Activated naive CD8-positive, alpha-beta T cell treated with anti-CD3 and anti-CD28 coated beads, Interleukin-2, amount 10 ng/mL, durations not matched to agents 7 days and 5 days (primary cell): ENCODE measurements at places on chromosomes 1 and 21. TPM values are rescaled to one million over a fixed set of nuclear protein-coding genes. Genes with fewer than 3 reads are reported as not detected.

GRCh38 chr1:116111524-116112021 lies 374 bp downstream of the MAB21L3 start:
- no peak for DNase-seq

DNA sequence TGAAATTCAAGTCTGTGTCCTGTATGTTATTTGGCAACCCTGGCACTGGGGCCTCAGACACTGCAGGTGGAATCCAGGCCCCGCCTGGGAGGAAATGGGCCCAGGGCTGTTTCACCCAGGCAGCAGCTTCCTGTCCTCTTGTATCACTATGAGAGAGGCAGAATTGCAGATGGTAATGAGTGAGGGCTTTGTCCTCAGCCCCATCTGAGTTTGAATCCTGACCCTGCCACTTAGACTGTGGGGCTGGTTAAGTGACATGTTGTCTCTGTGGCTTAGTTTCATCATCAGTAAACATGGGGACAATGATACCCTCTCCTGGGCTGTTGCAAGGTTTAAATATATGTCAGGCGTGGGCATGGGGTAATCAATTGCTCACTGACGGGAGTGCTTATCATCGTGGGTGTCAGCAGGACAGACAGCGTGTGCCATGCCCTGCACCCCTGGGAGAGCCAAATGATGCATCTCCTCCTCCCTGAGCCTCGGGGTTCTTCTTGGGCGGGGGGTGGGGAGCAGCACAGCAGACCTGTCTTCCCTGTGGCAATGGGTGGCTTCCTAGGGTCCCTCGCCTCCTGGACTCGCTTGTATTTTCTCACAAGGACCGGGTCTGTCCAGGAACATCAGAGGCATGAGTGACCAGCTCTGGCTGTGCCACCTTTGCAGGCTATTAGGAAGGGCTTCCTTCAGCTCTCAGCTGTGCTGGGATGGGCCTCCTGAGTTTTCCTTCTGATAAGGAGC lies 42.1 kb downstream of the ARHGEF10L start:
- DNase-seq = no peak

DNA sequence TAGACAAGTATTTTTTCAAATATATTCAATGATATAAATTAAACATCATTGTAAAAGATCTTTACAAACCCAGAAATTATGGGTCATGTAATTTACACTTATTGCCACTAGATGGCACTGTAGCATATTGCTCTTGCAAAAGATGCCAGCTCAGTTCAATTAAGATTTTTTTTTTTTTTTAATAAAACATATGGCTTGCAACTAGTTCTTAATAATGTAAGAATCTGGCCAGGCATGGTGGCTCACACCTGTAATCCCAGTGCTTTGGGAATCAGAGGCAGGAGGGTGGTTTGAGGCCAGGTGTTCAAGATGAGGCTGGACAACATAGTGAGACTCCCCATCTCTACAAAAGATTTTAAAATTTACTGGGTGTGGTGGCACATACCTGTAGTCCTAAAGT lies 49.4 kb upstream of the DESI2 start:
- DNase-seq = no peak

DNA sequence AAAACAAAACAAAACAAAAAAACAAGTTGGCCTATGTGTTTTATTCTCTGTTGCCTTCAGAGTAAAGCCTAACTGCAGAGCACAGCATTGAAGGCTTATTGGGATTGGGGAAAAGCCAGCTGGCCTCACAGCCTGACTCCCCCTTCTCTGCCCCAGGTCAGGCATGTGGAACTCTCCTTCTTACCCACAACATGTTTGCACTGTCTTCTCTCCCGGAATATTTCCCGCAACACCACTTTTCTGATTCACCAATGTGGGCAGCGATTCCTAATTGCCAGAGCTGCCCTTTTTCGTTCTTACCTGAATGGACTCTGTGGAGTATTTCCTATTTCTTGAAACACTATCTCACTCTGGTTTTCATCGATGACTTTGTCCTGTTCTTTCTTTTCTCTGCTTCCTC lies 2.8 kb upstream of the TARBP1 start:
- DNase-seq = no peak

OVAAL gene
- not detected for total RNA-seq
